ENCODE measurements at places on chromosomes 2 and 18.

DNA sequence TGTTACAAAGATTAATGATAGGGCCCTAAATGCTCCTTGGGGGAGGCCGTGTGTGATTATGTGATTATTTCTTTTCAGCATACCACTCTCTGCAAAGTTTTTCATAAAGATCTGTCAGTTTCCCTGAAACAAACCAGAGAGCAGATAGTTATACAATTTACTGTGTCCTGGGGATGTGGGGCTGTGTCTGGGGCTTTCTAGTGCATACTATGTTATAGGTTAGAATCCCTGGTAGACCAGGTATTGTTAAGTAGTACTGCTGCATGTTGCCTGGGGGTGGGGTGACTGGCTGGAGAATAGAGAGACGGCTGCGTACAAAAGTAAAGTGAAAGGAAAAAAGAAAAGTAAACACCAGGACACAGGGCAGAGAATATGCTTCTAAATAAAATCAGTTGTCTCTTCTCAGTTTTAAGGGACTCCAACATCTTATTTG lies 3.3 kb upstream of the CCBE1 start:
- no peak for DNase-seq

GRCh38 chr2:73575261-73575660 lies 67.0 kb downstream of the NAT8 start:
- no peak for DNase-seq

GRCh38 chr2:30511122-30512083 lies 64.4 kb downstream of the LCLAT1 start:
- peak; percentile 67 for DNase-seq

GRCh38 chr18:3891245-3891644 lies 441.3 kb downstream of the TGIF1 start:
- DNase-seq = no peak

GRCh38 chr18:34976899-34977837 lies 64.0 kb upstream of the MAPRE2 start:
- DNase-seq = no peak

GRCh38 chr2:170409164-170409535 lies 231.2 kb downstream of the MYO3B start:
- DNase-seq = peak; percentile 52

- peak; percentile 21 for DNase-seq
Observed at GRCh38 chr2:64017811-64018700, 1.2 kb downstream of the VPS54 start.

DNA sequence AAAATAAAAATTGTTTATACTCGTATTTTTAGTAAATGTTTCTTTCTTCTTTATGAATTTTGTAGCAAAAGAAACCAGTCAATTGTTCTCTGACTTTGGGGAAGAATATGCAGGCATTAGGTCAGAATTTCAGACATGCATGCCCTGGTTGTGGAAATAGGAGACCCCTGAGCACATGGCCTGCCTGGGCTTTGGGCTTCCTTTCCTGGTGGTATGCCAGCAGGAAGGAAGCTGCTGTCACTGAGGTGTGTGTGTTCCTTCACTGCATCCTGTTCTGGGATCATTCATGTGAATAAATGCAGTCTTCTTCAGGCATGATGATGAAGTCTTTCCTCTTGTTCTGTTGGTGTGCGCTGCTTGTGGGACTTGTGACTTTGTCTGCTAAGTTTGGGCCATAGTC lies 920.2 kb upstream of the VRK2 start:
- DNase-seq = no peak

GRCh38 chr2:168679081-168679480 lies 123.4 kb upstream of the NOSTRIN start:
- no peak for DNase-seq

DNA sequence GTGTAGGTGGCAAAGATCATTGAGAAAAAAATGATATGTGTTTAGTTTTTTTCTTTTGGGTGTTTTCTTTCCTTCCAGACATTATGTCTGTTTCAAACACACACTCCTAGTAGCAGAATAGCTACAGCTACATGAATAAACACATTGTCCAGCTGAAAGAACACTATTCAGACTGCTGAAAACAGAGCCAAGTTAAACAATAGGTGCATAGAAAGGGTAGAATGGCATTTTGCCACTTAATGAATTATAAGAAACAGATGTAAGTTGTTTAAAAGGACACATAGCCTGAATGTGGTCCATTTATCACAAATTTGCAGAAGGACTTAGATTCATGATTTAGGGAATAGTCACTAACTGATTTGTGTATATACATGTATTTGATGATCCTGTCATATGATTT lies 20.1 kb downstream of the CTLA4 start:
- peak; percentile 39 for DNase-seq

DNA sequence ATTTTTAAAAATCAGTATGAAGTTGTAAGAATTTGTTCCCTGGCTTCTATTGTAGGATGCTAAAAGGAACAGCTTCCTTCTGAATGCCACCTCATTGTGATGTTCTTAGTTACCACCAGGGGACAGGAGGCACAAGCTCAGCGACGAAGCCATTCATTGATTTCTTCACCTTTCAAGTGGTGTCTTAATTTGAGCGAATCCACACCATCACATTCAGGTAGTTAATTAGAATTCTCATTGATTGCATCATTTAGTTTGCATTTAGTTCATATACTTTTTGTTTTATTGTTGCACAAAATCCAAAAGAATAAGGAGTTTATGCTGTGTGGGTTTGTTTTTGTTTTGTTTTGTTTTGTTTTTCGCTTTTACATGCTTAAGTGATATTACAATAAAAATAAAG lies 23.1 kb downstream of the CYP27C1 start:
- DNase-seq = no peak

- DNase-seq = no peak
Observed at GRCh38 chr2:54947136-54947535, 103.1 kb downstream of the RTN4 start.

GRCh38 chr2:134153294-134153880 lies 100.5 kb upstream of the MGAT5 start:
- DNase-seq = no peak

DNA sequence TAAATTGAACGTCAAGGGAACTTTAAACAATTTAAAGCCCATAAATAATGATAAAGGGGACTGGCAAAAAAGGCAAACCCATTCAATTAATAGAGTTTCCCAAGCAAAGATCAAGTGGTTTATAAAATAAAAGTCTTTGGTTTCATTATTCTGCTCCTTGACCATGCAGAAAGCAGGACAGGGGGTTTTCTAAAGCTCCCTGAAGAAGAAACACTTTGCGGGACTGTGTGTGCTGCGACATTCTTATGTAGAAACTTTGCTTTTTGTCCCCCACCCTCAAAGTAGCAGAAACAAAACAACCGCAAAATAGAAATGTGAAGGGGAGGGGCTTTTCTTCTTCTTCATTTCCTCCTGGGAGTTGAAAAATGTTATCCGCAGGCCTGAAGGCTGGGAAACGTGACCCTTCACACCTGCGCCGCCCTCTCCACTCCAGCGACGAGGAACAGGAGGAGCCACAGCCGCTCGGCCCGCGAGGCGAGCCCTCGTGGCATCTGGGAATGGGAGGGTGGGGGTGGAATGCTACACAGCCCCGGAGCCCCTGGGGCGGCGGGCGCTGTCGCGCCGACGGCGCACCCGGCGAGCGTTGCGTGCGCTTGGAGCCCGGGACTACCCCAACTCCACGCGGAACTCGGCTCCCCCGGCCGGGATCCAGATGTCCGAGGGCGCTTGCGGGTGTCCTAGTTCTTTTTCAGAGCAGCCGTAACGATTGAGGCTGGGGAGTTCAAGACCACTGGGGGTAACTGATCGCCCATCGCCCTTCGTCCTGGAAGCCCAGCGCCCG lies 4.3 kb upstream of the GBX2 start:
- no peak for DNase-seq

DNA sequence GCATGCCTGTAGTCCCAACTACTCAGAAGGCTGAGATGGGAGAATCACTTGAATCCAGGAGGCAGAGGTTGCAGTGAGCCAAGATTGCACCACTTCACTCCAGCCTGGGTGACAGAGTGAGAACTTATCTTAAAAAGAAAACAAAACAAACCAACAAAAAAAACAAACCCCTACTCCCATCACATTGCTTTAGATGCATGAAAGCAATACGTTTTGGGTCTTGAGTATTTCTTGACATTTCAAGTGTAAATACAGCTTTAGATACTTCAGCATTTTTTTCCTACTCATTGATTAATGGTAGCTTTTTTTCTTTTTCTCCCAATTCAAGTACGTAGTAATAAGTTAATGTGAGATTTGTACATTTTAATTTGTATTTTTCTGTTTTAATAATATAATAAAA lies 20.3 kb downstream of the RASGRP3 start:
- no peak for DNase-seq

DNA sequence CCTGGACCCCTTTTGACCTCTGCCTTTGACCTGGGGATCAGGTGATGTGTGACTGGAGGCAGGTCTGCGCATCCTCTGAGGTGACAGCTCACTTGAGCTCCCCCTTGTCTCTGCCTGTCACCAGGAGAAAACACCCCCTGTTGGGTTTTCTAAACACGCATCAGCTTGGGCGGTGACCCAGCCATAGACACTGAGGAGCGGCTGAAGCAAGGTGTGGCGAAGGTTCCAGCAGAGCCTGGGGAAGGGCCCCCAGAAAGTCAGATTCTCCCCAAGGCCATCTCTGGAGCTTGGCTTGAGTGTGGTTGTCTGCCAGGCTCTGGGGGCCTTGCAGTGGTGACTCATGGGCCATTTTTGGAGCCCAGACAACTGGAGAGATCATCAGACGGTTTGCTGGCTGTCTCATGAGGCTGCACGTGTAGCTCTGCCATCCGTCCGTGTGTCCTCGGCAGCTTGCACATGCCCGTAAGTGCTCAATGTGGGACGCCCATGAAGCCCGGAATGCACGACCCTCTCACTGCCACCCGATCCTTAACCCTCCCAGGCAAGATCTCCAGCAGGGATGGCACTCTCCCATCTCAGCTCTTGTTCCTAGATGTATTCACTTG lies 29.4 kb downstream of the SIX3 start:
- DNase-seq = no peak

GRCh38 chr2:215619022-215619958 lies 183.4 kb upstream of the FN1 start:
- peak; percentile 63 for DNase-seq

Measured in NCI-H2029 treated with DMSO at 0.1 percent for 48 hours (cell line).